Osteoblast (primary cell): ENCODE measurements at places on chromosomes 3 and 15. TPM values are rescaled to one million over a fixed set of nuclear protein-coding genes. Genes with fewer than 3 reads are reported as not detected.

SCG5 gene
- total RNA-seq = 6.8 and 9.0 TPM in 2 replicates

PLCH1 gene
- under 0.01 and 0.36 TPM in 2 replicates for total RNA-seq

ARNT2 gene
- 26.2 and 30.0 TPM in 2 replicates for total RNA-seq

BFSP2 gene
- total RNA-seq = not detected in 2 replicates

NR2E3 gene
- under 0.01 TPM in 2 replicates for total RNA-seq

LRTM1 gene
- not detected in 2 replicates for total RNA-seq

GOLGA8S gene
- under 0.01 TPM in 2 replicates for total RNA-seq

CLSTN2 gene
- total RNA-seq = under 0.01 TPM in 2 replicates

ADIPOQ gene
- total RNA-seq = under 0.01 TPM in 2 replicates

CLDN16 gene
- total RNA-seq = under 0.01 TPM in 1 of 2 replicates, not detected in the other
